AG09309 (cell line): ENCODE measurements at places on chromosomes 11 and 22.

DNA sequence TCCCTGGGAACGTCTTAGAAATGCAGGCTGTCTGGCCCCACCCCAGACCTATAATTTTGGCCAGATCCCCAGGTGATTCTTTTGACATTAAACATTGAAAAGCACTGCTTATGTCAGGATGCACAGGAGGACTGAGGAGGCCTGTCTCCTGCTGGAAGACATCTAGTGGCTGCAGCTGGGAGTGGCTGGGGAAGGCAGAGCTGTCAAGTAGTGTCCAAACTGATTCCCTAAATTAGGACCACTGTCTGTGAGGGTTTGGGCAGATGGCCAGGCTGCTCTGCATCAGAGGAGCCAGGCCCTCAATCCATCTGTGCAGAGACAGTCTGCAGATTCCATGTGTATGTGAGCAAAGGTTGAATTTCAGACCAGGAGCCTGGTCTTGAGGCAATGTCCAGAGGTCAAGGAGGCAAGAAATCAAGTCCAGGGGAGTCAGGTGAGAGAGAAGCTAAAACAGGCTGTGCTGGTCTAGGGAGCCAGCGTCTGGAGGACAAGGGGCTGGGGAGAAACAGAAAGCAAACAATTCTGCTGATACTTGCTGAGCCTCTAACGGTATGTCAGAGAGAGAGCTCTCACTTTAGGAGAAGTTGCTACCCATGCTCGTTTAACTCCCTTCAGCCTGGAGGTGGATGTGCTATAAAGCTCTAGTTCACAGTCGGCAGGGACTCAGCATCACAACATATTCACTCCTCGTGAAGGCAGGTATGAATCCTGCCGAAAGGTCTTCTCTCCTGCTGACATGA is 15.3 kb upstream of the SYTL2 start:
- DNase-seq = no peak

- no peak for DNase-seq
Observed at GRCh38 chr22:27399161-27399560, 402.4 kb downstream of the MN1 start.

- DNase-seq = no peak
Observed at GRCh38 chr11:125931668-125932067, 14.2 kb upstream of the VSIG10L2 start.

- no peak for DNase-seq
Observed at GRCh38 chr11:57938351-57938750, 85.3 kb upstream of the OR9Q1 start.

DNA sequence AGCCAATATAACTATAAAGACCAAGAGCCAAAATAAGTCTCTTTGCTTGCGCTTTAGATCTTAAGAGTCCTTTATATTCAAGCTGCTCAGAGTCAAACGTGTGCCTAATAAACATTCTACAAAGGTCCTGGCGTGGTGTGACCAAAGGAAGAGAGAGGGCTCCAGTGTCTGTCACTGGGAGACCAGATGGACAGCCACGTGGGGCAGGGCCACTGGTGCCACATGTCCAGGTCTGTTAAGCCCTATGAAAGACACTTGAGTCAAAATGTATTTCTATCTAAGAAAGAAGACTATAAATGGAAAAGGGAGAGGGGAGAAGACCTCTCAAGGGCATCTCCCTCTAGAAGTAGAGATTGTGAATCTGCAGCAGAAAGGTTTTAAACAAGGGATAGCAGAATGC is 32.2 kb upstream of the EHF start:
- no peak for DNase-seq

- no peak for DNase-seq
Observed at GRCh38 chr11:27857588-27857987, 157.3 kb upstream of the BDNF start.

GRCh38 chr22:46742576-46743221 is 4.6 kb upstream of the CERK start:
- DNase-seq = no peak

- DNase-seq = no peak
Observed at GRCh38 chr11:118527109-118527508, at the start of gene TTC36. TTC36 (plus strand) TSS chr11:118527474; CDS start chr11:118527495, 21 bp downstream.

GRCh38 chr11:107731941-107732688 is 20.3 kb upstream of the SLN start:
- DNase-seq = no peak

DNA sequence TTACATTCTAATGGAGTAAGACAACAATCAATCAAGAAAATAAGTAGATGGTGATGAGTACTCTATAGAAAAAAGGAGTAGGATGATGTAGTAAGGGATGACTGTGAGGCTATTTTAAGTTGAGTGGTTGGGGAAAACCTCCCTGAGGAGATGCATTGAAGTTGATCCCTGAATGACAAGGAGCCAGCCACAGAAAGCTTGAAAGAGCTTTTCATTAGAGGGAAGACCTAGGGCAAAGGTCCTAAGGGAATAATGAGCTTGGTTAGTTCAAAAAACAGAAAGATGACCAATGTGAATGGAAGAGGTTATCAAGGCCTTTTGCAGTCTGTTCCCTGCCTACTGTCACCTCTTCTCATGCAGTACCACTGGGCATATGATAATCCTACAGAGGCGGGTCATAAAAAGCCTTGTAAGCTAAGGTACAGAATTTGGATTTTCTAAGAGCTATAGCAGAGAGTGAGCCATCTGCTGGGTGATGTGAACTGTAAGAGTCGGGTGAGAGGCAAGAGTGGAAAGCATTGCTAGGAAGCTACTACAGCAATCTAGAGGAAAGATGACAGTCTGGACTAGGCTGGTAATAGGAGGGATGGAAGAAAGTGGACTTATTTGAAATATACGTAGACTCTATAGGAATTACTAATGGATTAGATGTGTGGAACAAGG is 3.1 kb downstream of the PPP2R1B start:
- DNase-seq = no peak

GRCh38 chr11:45097721-45098493 is 48.5 kb upstream of the PRDM11 start:
- DNase-seq = no peak

- no peak for DNase-seq
Observed at GRCh38 chr11:128563942-128564641, 23.3 kb downstream of the ETS1 start.

- DNase-seq = no peak
Observed at GRCh38 chr11:8796941-8797340, 114.0 kb upstream of the AKIP1 start.

DNA sequence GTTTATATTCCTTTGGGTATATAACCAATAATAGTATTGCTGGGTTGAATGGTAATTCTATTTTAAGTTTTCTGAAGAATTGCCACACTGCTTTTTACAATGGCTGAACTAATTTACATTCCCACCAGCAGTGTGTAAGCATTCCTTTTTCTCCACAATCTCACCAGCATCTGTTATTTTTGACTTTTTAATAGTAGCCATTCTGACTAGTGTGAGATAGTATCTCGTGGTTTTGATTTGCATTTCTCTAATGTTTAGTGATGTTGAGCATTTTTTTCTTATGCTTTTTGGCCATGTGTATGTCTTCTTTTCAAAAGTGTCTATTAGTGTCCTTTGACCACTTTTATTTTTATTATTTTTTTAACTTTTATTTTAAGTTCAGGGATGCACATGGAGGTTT is 275.3 kb downstream of the METTL15 start:
- DNase-seq = peak; percentile 47

DNA sequence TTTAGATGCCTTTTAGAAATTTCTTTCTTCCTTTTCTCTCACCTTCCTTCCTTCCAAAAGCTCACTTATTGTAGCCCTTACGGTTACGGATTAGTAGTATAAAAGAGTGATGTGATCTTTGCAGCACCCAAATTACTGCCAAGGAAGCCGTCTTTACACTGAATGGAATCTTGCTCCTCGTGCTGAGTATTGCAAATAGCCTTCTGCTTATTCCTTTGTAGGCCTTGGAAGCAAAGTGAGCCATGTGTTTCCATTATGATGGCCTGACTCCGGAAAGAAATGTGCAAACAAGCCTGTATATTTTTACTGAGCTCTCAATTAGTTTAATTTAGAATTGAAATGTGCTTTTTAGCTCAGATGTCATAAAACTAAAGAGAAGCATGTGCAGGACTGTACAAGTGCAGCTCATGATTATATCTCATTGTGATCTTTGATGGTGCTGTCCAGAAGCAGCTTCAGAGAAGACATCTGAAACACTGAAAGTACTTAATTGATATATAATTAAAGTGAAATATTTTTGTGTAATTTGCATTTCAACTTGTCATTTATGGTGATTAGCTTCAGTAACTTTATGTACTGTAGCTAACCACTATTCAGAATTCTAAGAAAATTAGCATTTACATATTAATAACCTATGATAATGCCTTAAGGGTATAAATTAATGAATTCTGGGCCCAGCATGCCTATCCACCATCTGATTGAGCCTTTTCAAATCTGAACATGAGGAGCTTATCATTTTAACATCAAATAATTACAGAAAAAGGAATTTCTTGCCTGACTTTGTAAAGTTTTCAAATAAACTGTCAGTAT is 129.3 kb downstream of the GRIA4 start:
- DNase-seq = no peak

DNA sequence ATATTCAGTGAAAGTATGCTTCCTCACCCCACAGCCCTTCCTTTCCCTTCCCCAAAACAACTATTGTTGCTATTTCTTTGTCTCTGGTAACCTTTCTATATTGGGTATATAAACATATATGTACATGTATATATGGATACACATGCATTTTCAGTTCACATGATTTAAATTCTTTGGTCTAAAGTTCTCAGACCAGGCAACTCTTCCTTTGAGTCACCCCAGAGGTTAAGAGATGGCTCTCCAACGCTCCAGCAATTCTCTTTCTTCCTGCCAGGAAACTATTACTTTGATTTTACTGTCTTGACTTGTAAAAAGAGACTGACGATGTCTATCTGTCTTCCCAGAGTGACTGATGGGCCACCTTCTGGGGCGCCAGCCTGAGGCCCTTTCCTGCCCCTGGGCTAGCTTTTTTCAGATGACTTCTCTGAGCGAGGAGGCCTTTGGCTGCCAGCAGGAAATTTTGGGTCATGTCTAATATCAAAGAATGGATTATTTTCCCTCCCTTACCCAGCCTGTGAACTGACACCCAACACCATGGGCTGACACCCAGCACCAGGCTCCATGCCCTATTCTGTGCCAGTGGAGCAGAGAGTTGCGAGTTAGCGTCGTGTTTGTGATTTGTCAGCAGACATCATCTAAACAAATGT is 14.4 kb upstream of the ST3GAL4 start:
- DNase-seq = no peak

DNA sequence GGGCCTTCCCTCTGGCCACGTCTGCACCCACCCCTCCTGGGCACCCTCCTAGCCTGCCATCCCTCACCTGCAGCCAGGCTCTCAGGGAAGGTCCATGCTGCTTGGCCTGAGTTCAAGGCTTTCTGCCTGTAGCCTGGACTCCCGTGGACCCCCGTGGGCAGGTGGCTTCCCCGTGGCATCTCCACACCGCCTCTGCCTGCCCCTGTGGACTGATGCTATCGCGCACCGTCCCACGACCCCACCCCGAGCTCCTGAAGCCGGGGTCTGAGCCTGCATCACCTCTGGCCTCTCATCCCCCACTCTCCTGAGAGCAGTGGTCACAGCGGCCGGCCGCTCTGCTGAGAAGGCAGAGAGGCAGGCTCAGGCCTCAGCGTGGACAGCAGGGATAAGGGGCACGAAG is 4.5 kb downstream of the IFITM5 start:
- DNase-seq = no peak

DNA sequence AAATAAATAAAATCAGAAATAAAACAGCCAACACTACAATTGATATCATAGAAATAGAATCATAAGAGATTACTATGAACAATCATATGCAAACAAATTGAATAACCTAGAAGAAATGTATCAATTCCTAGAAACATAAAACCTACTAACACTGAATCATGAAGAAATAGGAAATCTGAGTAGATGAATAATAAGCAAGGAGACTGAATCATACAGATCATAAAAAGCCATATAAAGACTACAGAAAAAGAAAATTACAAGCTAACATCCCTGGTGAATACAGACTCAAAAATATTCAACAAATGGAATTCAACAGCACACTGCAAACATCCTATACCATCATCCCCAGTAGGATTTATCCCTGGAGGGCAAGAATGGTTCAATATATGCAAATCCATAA is 135.6 kb downstream of the SBF2 start:
- DNase-seq = no peak

DNA sequence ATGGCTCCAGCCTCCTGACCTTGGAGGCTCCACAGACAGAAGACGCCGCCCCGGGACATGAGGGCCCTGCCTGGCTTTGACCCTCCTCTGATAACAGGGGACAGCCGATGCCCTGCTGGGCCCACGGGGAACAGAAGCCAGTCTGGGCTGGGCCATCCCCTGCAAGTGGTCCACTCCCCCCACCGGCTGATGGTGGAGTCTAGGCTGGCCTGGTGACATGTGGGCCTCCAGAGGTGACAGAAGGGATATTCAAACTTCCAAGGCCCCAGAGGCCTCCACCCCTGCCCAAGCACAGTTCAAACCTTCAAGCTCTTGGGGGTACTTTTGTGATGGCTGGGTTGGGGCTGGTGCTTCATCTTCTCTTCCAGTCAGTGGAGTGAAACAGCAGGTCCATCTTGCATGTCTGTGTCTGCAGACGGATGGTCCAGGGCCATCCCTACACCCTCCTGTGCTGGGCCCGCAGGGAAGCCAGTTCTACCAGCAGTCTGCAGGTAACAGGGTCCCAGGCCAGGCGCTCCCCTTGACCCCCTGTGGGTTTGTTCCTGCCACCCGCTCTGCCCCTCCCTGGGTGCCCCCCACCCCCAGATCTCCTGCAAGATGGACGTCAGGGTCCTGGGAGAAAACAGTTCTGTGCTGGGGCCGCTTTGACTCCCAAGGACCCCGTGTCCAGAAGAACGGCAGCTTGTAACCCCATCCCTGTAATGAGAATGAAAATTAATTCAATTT is 929.9 kb downstream of the BRD1 start:
- no peak for DNase-seq

DNA sequence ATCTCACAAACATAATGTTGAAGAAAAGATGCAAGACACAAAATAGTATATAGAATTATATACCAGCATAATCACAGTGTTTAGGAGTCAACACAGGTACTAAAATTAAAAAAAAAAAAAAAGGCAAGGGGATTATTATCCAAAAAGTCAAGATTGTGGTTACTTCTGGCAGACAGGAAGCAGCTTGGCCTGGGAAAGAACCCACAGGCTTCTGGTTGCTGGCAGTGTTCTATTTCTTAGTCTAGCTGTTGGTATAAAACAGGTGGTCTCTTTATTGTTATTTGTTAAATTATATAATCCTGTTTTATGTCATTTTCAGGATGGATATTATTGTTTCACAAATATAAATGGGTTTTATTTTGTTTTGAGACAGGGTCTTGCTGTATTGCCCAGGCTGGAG is 54.0 kb downstream of the C11orf58 start:
- no peak for DNase-seq

GRCh38 chr11:42923651-42924050 is 388.1 kb upstream of the API5 start:
- DNase-seq = no peak

DNA sequence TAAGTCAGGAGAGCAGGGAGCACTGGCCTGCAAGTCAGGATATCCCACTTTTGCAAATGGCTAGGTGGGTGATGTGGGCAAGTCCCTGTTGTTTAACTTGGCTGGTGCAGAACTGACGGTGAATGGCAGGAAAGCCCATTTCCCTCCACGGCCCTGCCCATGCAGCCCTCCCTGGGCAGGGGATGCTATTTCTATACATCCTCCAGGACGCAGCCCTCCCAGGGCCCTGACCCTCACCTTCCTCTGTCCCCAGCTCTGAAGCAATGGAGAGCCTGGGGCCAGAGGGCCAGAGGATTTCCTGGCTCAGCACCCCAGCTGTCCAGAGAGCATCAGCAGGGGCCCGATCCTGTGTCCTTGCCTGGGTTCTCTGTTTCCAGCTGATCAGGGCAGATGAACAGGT is 91.3 kb downstream of the TSPAN18 start:
- no peak for DNase-seq

- DNase-seq = no peak
Observed at GRCh38 chr11:108204929-108205499, 17.4 kb downstream of the NPAT start.
